Activated naive CD4-positive, alpha-beta T cell (primary cell): ENCODE measurements at places on chromosomes 11 and 22.

- peak; percentile 52 for DNase-seq
Measured at GRCh38 chr11:46238967-46239800, 38.3 kb upstream of the CREB3L1 start.

DNA sequence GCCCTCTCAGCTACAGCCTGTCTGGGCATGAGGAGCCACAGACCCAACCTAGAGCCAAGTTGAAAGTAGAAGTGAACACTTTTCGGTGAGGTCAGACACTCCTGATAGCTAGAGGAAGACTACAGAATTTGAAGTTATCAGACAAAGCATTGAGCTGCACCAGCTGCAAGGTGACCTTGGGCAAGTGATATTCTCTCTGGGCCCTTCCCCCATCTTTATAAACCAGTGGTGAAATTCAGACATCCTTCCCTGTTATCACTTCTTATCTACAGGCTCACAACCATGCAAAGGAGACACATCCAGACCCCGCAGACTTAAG, 8.0 kb upstream of the PMM1 start:
- DNase-seq = no peak

DNA sequence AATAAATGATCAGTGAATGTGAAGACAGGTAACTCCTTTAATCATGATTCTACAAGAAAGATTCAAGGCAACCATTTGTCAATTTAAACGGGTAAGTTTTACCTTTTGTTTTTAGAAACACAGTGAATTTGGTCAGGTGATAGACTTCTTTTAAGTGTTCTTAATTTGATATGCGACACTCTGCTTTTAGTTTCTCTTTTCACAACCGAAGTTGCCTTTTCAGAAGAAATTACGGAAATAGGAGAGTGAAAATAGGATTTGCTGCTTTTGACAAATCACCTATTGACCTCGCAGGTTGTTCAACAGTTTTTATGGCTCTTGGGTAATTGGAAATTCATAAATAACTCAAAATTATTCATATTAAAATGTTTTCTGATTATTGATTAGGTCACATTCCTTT, 142.1 kb downstream of the CNTN5 start:
- DNase-seq = no peak

DNA sequence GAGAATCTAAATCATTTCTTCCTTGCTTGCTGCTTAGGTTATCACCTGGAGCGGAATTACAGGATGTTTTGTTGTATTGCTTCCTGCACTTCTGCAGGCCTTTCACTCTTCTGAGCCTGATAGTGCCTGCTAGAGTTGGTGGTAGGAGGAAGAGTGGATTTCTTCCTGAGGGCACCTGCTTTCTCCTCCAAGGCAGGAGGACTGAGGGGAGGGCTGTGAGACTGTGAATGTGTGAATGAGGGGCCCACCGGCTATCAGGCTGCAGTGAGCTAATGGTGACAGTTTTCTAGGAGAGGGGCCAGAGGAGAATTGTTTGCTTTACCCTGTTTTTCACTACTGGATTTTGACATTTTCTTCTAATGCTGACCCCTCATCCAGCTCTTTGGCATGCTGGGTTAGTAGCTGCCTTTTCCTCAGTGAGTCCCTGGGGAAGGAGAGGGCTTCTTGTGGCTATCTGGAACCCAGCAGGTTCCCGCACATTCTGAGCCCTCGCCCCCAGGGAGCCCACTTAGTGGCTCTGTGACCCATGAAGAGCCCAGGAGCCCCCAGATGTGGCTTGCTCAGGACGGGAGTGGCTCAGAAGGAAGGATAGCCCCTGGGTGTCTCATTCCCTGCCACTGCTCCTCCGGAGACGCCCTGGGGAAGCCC, 39.1 kb downstream of the DIXDC1 start:
- no peak for DNase-seq

DNA sequence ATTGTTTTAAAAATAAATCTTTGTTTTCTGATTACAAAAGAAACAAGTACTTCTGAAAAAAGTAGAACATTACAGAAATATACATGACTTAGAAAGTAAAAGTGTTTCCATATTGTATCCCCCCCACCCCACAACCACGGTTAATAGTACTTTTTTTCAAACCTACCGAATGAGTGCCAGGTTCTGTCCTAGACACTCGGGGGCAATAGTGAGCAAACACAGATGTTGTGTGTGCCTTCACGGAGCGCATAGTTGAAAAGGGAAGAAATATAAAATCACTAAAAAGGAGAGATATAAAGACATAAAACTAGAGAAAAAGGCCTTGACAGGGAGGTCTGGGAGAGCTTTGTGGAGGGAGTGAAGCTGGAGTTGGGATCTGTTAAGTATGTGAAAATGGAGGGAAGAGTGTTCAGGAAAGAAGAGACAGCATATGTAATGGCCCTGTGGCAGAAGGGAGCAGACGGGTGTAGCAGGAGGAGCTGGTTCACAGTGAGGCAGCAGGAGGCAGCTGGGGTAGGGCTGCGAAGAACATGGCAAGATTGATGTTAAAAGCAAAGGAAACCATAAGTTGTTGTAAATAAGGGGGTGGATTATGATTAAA, 42.1 kb upstream of the ALX4 start:
- DNase-seq = no peak

DNA sequence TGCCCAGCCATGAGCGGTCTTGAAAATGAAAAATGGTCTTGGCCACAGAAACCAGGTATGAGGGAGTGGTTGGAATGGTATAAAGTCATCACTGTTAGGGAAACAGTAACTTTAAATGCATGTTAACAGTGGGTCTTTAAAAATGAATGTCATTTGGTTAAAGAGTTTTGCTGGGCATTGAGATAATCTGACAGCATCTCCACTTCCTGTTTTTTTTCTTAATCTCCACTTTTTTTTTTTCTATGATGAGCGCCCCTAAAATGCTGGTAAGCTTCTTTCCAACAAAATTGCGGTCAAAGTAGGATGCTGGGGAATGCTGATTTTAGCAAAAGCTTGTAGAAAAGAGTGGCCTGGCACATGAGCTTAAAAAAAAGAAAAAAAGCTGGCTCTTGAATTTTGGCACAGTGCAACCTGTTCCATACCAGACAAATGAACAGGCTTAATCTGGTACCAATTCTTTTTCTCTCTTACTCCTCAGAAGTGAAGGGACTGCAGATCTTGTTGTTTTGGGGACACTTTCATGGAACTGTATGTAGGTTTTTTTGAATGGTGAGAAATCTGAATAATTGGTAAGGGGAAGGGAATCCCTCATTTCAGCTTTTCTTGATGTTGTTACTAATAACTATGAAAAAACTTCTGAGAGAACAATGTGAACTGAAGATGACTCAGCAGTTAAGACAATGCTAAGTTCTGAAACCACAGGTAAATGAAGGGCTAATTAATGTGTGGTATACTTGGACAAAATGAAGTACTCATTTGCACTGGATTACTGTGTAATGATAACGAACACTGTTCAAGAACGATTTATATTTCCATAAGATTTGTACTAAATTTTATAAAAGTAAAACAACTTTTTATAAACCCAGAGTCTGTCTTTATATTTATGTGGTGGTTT, 3.1 kb upstream of the ARHGEF12 start:
- DNase-seq = no peak

GRCh38 chr11:75275581-75275980, 35.0 kb downstream of the TPBGL start:
- no peak for DNase-seq

DNA sequence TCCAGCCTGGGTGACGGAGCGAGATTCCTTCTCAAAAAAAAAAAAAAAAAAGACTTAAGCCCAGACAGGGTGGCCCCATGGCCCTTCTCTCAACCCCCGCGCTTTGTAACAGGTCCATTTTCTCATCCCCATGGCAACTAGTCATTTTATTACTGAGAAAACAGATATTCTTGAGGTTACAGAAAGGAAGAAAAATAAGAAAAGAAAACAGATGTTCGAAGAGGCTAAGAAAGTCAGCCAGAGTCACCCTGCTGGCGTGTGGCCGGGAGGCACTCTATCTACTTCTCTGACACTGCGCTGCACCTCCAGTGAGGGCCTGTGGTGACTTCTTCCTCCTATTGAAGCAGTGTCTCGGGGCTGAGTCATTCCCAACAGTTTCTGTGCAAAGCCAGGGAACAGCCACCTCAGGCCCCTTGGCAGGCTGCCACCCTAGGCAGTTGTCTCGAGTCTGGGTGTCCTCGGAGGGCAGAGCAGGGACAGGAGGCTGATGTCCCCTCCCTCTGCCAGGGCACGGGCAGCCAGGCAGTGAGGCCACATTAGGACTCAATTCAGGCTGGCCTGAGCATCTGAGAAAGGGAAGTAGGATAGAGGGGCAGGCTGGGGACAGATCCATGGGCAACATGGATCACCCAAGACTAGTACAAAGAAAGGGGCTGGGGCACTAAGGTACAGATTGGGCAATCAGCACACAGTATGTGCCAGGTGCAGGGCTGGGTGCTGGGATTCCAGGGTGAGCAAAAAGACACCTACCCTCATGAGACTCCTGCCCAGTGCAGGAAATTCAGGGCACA, 16.4 kb upstream of the SYVN1 start:
- no peak for DNase-seq

DNA sequence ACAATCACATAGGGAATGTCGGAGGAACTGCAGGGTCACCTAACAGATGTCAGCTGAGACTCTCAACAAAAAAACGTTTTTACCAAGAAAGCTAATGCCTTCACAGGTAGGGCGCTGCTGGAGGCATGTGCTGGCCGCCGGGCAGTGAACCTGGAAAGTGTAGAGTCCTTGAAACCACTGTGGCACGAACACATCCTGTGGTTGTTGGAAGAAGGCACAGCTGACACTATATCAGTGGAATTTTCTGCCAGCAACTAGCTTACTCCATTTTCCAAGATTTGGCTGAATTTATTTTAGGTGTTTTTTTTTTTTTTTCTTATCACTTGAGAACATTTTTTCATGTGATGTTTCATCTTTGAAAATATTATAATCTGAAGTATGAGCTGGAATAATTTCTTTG, 14.2 kb downstream of the TRMU start:
- DNase-seq = no peak
